ENCODE measurements at places on chromosomes 13 and 19.

DNA sequence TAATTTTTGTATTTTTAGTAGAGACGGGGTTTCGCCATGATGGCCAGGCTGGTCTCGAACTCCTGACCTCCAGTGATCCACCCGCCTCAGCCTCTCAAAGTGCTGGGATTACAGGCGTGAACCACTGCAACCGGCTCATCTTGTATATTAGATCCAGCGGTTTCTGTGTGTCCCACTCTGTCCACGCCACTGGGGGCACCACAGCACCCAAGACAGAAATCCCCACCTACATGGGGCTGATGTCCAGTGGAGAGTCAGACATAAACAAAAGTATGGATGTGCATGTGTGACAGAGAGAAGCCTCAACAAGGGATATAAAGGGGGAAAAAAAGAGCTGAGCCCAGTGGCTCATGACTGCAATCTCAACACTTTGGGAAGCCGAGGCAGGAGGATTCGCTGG lies 65.8 kb upstream of the ADGRE5 start:
- DNase-seq, result no peak

DNA sequence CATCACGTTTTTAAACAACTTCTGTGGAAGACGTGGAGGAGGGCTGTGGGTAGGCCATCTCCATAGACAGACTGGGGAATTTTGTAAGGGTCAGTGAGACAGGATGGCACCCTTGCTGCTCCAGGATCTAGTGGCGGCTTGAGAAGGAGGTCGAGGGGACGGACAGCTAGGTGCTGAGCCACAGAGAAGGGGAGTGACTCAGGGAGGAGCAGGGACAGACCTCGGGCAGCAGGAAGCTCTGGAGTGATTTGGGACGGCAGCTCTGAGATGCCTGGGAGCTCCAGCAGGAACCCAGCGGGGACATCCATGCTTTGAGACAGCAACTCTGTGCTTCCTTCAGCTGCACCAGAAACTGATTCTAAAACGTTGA lies 169.1 kb upstream of the SOX1 start:
- no peak for DNase-seq

DNA sequence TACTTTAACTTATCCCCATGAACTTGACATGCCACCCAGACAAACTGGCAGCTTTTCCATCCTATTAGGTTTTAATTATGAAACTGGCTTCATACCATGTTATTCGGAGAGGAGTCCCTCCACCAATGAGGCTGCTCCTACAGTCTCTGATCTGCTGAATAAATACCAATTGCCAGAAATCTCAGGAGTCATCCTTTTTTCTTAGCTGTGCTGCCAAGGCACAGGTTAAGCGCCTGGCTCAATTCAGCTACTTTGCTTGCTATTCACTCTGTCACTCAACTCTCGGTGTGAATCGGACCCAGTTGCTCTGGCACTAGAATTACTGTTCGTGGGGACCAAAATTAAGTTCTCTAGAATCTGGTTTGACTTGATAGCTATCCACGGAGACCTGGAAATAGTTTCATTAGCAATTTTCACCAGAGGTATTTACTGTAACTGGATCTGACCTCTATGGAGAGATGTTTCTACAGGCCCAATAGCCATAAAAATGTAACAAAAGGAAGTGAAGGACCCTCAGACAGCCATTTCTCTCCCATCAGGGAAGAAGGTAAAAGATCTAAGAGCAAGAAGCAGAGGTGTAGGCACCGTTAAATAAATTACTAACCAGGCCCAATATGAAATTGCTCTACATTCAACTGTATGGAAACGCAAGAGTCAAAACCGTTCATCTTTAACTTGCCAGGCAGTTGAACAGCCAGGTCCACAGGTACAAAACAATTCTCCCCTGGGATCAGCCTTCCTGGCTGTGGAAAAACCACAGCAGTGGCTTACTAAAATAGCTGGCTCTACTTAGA lies 5.4 kb downstream of the ZC3H4 start:
- no peak for DNase-seq

- peak; percentile 73 for DNase-seq
Measured at GRCh38 chr13:77386880-77387606, 60.1 kb upstream of the MYCBP2 start.

DNA sequence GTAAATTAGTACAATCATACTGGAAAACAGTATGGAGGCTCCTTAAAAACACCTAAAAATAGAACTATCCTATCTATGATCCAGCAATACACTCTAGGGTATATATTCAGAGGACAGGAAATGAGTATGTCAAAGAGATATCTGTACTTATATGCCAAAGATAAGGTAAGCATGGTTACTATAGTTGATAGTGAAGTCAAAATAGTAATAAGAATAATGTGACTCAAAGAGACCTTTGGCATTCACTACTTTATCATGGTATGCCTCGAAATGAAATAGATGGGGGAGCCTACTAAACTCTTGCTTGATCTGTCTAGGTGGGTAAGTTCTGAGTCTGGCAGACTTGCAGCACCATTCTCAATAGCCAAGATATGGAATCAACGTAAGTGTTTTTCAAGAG lies 30.3 kb downstream of the FXYD5 start:
- no peak for DNase-seq

DNA sequence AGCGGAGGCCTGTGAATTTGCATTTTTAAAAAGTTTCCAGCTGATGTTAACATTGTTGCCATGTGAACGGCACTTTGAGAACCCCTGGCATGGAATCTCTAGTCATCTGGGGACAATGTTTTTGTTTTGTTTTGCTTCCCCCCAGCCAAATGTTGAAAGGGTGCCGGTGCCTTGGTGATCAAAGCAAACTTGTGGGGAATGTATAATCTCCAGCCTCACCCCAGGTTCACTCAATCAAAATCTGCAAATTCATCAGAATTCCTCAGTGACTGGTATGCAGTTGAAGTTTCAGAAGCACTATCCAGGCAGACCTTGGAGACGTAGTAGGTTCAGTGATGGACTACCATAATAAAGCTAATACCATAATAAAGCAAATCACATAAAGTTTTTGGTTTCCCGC lies 428.7 kb downstream of the MYO16 start:
- DNase-seq, result no peak

- DNase-seq, result no peak
Measured at GRCh38 chr19:32676186-32676894, 692 bp downstream of the RGS9BP start.

- DNase-seq, result no peak
Measured at GRCh38 chr13:60944016-60944415, 471.6 kb downstream of the PCDH20 start.

DNA sequence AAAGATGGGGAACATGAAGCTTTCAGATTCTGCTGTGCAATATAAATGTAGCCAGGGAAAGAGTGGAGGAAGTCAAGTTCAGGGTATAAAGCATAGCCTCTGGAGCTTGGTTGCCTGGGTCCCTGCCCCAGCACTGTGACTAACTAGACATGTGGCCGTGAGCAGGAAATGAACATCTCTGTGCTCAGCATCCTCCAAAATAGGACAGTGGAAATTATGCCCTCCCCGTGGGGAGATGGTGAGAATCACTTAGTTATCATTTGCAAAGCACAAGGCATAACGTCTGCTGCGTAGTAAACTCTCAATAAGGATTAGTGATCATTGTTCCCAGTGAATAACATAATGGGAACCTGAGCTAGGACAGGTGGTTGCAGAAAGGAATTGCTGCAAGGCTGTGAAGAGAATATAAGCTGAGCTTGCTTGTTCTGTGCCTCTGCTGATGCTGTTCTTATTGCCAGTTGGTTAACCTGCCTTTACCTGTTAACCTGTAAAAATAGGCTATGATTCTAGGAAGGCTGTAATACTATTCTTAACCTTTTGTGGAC lies 441.0 kb downstream of the COG6 start:
- DNase-seq, result no peak

GRCh38 chr19:49094505-49095482 lies 9.5 kb downstream of the SNRNP70 start:
- DNase-seq, result no peak

DNA sequence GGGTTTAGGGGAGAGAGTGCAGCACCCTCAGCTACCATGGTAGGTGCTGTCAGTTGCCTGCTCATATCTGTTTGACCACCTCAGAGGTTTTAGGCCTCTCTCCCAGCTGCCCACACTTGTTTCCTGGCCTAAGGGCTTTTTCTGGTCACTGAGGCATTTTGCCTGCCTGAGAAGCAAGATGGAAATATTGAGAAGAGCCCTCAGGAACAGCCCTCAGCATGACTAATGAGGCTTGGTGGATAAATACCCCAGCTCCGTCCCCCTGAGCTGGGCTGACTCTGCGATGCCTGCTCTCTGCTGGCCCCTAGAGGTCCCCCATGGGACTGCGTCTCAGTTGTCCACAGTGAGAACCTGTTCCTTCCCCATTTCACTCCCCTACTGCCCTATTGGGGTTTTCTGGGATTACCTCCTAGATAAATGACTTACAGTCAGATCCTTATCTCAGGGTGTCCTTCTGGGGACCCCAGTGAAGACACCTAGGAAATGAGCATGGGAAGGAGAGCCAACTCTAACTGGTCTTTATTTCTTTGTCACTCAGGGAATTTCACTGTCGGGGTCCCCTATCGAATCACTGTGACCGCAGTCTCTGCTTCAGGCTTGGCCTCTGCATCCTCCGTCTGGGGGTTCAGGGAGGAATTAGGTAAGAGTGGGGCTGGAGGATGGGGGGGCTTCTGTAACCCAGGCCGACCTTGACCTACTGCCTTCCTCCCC lies 13.3 kb downstream of the PALM3 start:
- no peak for DNase-seq

DNA sequence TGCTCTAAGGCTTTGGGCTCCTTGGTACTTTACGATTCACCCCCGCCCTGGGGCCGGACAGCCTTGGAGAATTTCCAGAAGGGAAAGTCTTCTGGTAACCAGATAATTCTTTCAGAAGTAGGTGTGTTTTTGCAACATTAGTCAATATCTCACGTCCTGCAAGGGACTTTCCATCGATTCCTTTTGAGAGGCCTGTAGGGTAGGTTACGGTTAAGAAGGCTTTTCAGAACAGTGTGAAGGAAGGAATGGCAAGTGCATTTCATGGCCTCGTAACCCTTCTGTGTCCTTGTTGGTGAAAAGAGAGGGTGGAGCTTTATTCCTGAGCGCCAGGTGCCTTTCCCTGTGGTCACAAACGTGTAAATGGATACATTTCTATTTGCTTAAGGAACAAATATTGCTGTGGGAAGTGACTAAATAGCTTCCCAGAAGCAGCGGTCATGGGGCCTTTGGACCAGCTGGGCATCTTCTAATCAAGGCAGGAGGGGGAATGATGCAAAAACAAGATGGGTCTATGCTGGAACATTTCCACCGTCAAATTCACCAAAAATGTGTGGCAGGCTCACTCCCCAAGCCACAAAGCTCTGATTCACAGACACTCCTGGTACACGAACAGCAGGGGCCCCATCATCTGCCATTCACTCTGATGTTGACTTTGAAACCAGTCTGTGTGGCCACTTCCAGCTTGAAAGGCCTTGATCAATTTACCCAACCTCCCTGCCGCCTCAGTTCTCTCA lies 99.2 kb downstream of the ANKRD10 start:
- no peak for DNase-seq

DNA sequence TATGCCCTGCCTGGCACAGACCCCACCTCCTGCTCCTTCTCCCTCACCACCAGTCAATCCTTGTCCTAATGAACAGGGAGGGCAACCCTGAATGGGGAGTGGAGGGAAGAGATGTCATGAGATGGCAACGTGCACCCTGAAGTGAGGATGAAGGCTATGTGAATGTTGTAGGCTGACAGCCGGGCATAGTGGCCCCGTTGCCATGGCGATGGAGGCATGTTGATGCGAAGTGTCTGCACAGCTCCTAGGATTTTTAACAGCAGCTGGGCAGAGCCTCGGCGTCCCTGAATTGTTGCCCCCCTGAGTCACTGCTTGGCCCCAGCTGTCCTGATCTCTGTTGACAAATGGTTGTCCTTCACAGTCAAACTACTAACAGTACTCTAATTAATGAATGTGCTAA lies 4.8 kb upstream of the ALOX5AP start:
- DNase-seq, result peak; percentile 54

- DNase-seq, result no peak
Measured at GRCh38 chr19:34837262-34837661, 64.2 kb upstream of the ZNF599 start.

Data from coronary artery (tissue), 2 donors.